ENCODE measurements at places on chromosomes 13 and 19.

DNA sequence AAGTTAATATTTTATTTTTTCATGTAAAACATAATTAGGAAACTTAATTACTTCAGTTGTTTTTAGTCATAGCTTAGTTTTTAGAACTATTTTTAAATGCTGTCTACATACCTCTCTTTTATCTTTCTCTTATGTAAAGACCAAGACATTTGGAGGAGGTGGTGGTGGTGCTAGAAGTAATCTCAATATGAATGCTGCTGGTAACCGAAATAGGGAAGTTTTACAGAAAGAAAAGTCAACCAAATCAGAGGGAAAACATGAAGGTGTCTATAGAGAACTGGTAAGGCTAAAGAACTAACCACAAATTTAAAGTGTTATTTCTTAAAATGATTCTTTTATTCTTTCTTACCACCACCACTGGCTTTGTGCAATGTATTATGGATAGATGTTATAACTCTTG, 97.3 kb downstream of the TDRD3 start:
- no peak for DNase-seq

DNA sequence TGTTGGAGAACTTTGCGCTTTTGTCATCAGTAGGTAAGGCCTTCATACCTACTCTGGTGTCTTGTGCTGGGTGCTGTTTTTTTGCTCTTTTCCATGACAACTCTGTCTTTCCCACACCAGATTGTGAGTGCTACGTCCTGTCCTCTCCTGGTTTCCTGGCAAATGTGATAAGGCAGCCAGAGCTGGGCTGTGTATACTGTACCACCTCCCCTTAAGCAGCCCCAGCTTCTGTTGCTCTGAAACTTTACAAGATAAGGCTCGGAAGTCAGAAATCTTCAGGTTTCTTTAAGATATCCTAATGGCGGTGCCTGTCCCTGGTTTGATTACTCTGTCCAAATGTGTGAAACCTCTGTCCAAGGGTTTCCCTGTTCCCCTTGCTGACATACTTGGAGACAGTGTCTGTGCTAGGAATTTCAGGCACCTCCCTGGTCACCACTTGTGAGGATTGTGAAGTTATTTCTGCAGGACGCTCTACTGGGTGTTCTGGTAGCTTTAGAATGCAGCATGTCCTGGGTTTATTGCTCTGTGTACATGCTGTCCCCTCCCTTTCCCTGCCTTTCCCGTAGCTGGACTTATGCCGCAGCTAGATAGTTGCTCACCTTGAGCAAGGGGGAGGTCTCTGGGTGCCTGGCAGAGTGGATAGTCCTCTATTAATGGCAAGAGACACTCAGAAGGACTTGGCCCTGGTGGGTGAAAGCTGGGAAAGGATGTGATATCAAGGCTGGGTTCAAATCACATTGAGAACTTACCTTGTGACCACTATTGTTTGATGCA, 7.0 kb downstream of the ZNF749 start:
- DNase-seq, result no peak

- no peak for DNase-seq
Observed at GRCh38 chr13:38830442-38831045, 143.7 kb downstream of the FREM2 start.

DNA sequence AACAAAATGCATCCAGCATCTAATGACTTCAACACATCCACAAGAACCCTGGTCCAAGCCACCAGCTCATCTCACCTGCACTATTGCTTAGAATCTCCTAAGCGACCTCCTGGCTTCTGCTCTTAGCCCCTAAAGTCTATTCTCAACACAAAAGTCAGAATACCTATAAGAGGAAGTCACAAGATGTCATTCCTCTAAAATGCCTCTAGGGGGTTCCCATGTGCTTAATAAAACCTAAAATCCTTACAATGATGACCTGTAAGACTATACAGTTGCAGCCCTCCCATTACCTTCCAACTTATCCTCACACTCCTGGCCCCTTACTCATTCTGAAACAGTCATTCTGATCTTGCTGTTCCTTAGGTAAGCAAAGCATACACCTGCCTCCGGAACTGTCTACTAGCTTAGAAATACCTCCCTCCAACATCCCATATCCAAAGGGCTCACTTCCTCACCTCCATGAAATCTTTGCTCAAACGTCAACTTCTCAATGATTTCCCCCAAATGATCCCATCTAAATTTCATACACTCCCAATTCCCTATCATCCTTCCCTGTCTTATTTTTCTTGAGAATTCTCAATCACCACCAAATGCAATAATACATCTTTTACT, 10.0 kb downstream of the ATP7B start:
- DNase-seq, result peak; percentile 3

GRCh38 chr19:43820098-43820883, 6.8 kb upstream of the ZNF283 start:
- peak; percentile 35 for DNase-seq

DNA sequence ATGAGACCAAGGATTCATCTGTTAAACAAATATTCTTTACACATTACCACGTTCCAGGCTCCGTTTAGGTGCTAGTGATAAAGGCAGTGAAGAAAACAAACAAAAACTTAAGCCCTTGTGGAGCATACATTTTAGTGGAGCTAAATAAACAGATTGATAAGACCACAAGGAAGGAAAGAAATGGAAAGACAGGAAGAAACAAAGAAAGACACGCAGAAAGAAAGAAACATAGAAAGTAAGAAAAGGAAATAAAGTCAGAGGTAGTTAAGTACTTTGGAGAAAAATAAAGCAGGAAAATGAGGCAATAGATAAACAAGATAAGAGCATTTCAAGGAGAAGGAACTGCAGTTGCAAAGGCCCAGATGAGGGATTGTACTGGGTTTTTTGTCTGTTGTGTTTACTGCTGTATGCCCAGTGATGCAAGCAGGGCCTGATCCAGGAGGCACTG, 998 bp downstream of the NFKBIB start:
- no peak for DNase-seq

GRCh38 chr13:114099191-114099590, 33.2 kb downstream of the RASA3 start:
- DNase-seq, result peak; percentile 28

Measured in DMS79 (cell line).